ENCODE measurements at places on chromosomes 4 and X.

DNA sequence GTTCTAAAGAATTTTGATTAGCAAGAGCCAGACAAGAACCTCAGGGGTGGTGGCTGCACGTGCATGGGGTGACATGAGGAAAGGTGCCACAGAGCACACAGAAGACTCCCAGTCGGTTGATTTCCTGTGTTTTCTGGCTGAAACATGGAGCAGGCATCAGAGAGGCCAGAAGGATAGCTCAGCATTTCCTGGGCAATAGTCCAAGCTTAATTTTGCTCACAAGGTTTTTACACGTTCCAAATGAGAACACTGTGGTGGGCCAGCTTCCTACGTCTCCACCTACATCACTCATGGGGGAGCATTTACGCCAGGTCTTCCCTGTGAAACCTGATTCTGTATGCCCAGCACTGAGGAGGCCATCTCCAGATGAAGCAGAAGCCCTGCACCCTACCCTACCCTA lies 212.5 kb upstream of the CLNK start:
- no peak for DNase-seq

GRCh38 chr4:40890764-40891163 lies 141.0 kb downstream of the NSUN7 start:
- DNase-seq, result no peak

GRCh38 chrX:2965965-2966364 lies 36.8 kb upstream of the ARSD start:
- no peak for DNase-seq

DNA sequence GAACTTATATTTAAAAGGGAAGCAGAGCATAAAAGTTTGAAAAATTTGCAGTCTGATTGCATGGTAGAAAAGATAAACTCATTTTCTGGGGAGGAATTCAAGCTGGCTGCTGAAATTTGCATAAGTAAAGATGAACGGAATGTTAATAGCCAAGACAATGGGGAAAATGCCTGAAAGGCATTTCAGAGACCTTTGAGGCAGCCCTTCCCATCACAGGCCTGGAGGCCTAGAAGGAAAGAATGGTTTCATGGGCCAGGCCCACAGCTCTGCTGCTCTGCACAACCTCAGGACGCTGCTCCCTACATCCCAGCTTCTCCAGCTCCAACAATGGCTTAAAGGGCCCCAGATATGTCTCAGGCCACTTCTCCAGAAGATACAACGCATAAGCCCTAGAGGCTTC lies 46.9 kb upstream of the INPP4B start:
- no peak for DNase-seq

DNA sequence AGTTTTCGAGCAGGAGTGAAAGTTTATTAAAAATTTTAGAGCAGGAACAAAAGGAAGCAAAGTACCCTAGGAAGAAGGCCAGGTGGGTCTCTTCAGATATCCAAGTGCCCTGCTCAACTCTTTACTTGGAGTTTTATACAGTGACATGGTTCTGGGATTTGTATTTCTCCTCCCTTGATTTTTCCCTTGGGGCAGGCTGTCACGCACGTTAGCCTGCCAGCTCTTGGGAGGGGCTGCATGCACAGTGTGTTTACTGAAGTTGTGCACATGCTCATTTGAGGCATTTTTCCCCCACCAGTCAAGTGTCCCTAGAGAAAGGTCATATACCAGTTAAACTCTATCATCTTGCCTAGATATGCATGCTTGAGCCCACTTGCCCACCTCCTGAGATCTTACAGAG lies 102.5 kb upstream of the GABRA2 start:
- DNase-seq, result no peak

- no peak for DNase-seq
These were observed 115.5 kb downstream of the FNIP2 start for GRCh38 chr4:158884280-158884679.

DNA sequence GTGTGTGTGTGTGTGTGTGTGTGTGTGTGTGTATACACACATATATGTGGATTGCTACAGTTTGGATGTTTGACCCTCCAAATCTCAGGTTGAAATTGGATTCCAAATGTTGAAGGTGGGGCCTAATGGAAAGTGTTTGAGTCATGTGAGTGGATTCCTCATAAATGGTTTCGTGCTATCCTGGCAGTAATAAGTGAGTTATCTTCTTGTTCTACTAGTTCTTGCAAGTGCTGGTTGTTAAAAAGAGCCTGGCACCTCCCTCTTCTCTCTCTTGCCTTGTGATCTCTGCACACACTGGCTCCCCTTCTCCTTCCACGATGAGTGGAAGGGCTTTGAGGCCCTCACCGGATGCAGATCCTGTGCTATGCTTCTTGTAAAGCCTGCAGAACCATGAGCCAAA lies 344.1 kb downstream of the SH2D1A start:
- DNase-seq, result no peak

DNA sequence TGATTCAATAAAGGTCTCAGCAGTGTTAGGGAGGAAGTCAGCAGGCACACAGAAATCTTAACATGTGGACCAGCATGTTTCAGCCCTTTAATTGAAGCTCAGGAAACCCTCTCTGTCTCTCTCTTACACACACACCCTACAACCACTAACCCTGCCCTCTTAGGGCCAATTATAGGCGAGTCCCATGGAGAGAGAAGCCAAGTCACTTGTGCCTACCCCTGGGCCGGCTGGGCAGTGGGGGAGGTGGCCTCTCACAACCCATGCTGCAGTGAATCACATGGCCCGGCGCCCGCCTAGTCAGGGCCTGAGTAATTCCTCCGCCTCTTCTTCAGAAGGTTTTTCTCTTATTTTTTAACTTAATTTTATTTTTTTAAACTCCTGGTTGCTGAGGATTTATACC lies 3.7 kb downstream of the FGD1 start:
- no peak for DNase-seq

DNA sequence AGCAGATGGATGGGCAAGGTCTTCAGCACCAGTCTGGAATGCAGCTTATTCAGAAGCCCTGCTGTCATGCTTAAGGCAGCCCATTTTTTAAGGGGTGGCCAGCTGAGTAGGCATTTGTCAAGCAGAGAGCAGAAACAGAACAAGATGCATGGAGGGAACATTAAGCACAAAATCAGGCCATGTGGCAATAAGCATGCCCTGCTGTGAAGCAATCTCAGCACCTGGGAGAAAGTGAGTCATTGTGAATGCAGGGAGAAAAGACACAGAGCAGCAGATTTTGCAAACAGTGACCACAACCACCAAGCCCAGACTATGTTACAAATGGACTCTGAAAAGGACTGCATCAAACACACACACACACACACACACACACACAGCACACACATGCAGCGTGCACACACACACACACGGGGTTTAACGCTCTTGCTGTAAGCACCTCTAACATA lies 94.1 kb upstream of the GALNT7 start:
- no peak for DNase-seq

GRCh38 chrX:118566359-118566758 lies 70.7 kb downstream of the DOCK11 start:
- no peak for DNase-seq

GRCh38 chrX:23782455-23782854 lies 518 bp upstream of the SAT1 start:
- no peak for DNase-seq

Measured in hippocampal formation (tissue), 2 donors.